Hematopoietic multipotent progenitor cell treated with erythropoietin and hydrocortisone succinate and interleukin-3 and kit ligand, for 15 days (in vitro differentiated cells): ENCODE measurements at places on chromosomes 4 and X.

DNA sequence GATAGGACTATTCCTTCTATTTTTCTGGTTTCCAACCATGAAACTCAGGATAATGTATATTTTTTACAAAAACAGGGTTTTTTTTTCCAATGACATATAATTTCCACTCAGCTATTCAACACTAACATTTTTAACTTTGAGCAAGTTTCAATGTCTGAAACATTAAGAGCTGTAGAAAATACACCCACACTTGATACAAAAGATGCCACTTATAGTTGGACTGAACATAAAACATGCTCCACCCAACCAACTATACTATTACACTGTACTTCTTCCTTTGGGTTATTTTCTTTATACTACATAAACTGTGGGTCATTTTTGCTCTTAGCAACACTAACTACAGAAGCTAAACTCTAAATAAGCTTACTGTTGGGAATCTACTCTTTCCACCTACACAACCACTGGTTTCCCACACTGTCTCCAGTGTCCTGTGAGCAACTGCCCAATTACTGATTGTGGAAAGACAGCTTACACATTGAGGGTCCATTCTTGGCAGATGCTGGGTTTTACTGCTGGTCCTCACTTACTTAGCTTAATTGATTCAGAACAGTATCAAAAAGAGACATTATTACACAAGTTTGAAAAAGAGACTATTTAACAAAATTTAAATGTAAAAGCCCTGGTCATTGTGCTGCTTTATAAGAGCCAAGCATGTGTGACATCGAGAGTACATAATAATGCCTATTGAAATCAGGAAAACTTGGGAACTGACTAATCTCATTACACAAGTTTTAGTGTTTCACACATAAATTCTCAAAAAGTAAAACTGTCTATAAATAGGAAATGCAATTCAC is 6.3 kb downstream of the AMMECR1 start:
- DNase-seq, result no peak

DNA sequence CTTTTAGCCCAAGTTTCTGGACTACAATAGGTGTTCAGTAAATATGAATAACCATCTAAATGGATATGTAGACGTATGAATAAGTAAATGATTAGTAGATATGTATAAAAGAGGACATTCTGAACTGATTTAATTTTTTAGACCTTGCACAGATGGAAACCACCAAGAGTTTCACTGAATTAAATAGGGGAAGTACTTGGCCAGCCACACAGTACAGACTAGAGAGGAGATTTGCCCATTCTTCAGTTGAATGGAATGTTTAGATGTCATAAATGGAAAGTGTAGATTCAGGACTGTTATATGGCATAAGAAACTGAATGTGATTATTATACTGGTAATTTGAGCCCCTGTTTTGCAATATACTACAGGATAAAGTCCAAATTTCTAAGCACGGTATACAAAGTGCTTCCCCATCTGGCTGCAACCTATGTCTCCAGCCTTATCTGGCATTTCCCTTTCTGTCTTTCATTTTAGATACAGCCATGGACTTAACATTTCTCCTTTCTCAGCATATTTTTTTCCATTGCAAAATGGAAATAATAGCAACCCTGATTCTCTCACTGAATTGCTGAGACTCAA is 137.8 kb upstream of the HS3ST1 start:
- no peak for DNase-seq

DNA sequence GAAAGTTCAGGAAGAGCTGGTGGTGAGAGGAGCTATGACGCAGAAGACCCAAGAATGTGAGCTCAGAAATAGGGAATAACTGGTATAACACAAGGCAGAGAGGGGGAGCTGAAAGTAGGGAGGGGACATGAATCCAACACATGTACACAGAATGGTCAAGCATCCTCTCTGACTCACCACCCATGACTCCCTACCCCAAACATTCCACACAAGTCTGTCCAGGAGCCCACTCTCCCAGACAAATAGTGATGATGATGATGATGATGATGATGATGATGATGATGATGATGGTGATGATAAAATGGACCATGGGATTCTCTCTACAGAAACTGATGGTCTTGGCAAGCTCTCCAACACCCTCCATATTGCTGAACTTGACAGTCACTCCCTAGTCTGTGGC is 46.4 kb downstream of the NAT8L start:
- DNase-seq, result no peak

DNA sequence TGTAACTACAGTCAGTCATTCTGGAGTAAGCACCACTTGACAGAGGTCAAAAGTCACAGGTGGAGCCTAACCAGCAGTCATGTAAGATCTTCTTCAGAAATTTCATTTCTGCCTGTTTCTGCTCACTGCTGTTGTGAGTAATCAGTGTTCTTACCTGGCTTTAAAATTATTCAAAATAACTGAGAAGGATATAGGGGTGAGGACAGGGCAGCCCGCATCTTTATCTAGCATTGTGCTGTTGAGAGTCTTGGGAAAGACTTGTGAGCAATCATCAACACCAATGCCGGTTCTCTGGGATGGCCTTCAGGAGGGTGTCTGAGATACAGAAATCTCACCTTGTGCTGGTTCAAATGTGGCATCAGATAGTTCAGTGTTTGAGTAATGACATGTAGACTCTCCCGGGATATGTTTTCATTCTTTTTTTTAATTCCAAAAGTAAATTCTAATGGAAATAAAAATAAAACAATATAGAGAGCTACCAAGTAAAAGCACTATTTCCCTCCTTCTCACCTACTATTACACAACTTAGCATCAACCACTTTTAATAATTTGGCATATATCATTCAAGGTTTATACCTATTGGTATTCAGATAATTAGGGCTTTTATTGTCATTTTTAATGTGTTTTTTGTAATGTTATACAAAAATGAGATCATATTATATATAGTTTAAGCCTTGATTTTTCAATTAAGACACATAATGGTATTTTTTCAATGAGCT is 37.1 kb downstream of the AREG start:
- no peak for DNase-seq

- DNase-seq, result no peak
Measured at GRCh38 chr4:183177001-183177400, 77.9 kb downstream of the WWC2 start.

DNA sequence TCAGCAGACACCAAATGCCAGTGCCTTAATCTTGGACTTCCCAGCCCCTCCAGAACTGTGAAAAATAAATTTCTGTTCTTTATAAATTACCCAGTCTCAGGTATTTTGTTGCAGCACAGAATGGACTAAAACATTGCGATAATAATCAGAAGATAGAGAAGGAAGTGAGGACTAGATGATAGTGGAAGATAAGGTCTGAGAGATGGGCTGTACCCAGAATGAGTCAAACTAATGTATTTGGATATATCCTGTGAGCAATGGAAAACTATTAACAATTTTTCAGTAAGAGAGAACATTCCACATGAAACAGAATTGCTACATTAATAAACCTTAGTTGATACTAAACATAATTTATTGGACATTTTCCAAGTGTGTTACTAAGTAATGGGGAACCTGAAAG is 93.3 kb downstream of the FANCB start:
- DNase-seq, result no peak

GRCh38 chrX:25659317-25659716 is 478.8 kb upstream of the MAGEB18 start:
- no peak for DNase-seq

DNA sequence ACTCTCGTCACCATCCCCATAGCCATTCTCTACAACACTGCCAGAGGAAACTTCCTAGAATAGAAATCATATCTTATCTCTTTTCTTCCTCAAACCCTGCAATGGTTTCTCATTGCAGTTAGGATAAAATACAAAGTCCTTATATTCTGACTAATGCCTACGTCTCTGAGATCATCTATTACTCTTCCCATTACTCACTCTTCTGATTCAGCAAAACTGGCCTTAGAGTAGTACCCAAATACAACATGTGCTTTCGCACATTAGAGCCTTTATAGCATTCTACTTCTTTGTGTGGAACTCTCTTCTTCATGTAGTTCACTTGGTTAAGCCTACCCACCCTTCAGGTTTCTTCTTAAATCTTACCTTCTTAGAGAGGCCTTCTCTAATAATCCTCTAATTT is 28.0 kb downstream of the LHFPL1 start:
- DNase-seq, result no peak

- DNase-seq, result no peak
Measured at GRCh38 chrX:43682726-43683125, 26.6 kb downstream of the MAOA start.

- no peak for DNase-seq
Measured at GRCh38 chrX:150477371-150477770, 91.0 kb upstream of the MTM1 start.

GRCh38 chrX:74814681-74815080 is 110.6 kb downstream of the NEXMIF start:
- no peak for DNase-seq

DNA sequence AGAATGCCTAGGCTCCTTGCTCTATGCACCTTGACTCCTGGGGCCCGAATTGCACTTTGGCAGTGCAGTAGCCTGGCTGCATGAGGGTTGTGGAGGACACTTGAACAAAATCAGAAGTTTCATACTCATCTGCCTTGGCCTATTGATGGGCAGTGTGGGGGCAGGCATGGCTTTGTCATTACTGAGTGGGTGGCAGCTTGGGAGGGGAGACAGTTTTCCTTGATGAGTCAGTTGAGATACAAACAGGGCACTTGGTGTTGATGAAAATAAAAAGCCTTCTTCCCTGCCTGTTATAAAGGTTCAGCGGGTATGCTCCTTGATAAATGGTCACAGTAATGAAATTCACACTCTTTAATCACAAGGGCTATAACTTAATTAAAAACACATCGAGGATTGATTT is 126.8 kb upstream of the MAMLD1 start:
- DNase-seq, result no peak

- DNase-seq, result no peak
Measured at GRCh38 chr4:74426101-74426500, 18.8 kb upstream of the AREG start.
